Activated CD4-positive, alpha-beta T cell treated with anti-CD3 and anti-CD28 coated beads, Interleukin-2, amount 50 U/mL, for 16 hours (primary cell): ENCODE measurements at places on chromosomes 2 and 18.

- DNase-seq: no peak
These were observed 1.2 kb downstream of the ANKRD53 start for GRCh38 chr2:70979626-70980025.

GRCh38 chr2:43228321-43228751 lies 1.9 kb upstream of the ZFP36L2 start:
- no peak for DNase-seq

GRCh38 chr2:241270531-241270930 lies 44.9 kb downstream of the HDLBP start:
- DNase-seq: no peak

- peak; percentile 38 for DNase-seq
These were observed 258.5 kb downstream of the TWIST2 start for GRCh38 chr2:239106314-239106908.

DNA sequence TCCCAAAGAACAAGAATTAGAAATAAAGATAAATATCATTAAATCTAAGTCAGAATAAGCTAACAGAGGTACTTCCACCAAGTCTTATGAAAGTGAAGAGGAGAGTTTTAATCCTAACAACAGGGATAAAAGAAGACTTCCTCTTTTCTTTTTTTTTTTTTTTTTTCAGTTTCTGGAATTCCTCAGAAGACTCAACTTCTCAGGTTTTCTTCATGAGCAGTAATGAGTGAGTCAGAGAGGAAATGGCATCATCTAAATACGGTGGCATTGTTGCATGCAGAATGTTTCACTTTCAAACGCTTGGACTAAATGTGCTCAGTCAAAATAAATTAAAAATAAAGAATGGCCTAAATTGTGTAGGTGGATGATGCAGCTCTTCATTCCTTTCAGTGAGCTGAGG lies 45.6 kb upstream of the ARHGAP15 start:
- DNase-seq: peak; percentile 53

DNA sequence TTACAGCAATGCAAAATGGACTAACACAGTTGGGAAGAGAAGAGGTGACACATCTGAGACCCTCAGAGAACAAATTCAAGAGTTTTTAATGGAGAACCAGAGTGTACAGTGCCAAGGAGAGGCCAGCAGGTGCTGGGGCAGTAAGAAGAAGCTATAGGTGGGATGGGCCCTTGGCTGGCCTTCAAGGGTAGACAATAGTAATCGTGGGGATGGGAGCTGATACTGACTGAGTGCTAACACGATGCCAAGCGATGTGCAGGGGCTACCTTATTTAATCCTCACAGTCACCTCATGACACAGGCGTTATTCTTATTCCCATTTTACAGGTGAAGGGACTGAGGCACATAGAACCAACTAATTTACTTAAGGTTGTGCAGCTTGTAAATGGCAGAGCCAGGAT lies 131.9 kb upstream of the ID2 start:
- DNase-seq: no peak

DNA sequence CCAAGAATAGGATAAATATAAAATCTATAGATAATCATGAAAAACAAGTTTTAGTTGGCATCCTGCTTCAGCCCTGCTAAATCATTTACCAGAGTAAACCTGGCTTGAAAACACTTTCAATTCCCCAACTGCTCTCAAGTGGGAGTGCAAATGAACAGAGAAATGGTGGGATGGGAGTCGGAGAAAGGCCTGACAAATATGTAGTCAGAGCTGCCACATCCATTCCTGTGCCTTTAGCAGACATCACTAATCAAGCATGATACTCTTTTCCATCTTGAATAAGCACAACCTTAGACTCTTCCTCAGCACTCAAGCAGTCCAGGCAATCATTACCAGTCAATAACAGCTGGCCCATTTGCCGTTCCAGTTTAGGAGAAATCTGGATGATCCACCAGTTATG lies 101.3 kb downstream of the ANKRD44 start:
- no peak for DNase-seq

DNA sequence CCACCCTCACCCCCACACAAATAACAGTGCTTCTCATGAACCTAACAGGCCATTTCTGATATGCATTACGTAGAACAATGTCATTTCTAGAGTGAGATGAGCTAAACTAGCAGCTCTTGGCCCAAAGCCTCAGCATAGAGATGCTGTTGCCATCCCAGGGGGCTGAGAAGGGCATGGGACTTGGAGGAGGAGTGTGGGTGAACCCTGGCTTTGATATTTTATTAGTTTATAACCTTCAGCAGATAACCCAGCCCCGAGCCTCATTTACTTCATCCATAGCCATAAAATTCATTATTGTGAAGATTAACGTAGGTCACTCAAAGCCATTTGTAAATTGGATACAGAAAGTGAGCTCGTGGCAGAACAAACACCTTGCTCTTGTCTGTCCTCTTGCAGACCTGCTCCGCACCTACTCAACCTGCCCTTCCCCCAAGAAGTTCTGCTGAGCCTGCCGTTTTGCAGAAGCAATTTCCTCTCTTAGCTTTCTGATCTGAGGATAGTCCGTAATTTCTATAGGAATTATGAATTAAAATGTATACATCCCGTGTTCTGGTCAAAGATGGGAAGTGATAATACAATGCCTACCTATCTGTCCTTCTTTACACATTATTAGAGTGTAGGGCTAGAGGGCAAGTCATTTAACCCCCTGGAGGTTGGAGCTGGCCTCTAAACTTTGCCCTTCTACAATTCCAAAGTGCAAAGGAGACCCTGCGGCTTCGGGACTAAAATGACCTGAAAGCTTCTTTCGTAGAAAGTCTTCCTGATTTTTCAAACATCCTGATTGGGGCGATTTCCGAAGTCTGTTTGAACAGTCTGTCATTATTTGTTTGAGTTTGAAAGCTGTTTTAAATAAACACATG lies 187.4 kb downstream of the BCL2 start:
- no peak for DNase-seq

- no peak for DNase-seq
These were observed 110.4 kb upstream of the VRK2 start for GRCh38 chr2:57936216-57936615.

DNA sequence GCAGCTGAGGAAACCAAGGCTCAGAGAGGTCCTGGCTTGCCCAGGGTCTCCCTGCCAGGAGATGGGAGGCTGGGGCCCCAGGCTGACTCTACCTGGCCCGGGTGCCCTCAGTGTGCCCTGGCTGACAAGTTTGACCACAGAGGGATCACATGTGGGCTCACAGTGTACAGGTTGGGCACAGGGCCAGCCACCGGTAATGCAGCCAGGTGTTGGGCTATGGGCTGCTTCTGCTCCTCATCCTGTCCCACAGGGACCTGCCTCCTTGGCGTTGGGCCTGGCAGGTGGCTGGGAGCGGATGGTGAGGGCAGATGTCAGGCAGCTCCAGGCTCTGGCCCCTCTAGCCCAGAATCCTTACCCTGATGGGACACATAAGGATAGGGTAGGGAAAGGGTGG lies 250.5 kb downstream of the LOXHD1 start:
- DNase-seq: no peak

- no peak for DNase-seq
These were observed 9.3 kb upstream of the VWC2L start for GRCh38 chr2:214401580-214401979.

DNA sequence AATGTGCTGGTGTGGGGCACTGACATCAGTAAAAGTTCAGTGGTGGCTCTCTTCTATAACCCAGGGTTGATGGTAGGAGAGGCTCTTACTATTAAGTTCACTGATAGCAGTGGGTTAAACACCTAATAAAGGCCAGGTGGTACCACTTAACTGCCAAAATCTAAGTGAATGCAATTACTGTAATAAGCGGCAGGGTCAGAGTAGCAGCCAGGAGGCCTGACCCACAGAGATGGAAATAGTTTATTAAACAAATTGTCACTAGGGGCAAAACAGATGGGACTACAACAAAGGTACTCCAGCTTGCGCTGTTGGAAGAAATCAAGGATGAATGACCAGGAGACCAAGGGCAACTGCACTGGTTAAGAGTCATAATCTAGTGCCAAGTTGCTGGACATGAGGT lies 26.6 kb downstream of the ZSWIM2 start:
- DNase-seq: no peak

DNA sequence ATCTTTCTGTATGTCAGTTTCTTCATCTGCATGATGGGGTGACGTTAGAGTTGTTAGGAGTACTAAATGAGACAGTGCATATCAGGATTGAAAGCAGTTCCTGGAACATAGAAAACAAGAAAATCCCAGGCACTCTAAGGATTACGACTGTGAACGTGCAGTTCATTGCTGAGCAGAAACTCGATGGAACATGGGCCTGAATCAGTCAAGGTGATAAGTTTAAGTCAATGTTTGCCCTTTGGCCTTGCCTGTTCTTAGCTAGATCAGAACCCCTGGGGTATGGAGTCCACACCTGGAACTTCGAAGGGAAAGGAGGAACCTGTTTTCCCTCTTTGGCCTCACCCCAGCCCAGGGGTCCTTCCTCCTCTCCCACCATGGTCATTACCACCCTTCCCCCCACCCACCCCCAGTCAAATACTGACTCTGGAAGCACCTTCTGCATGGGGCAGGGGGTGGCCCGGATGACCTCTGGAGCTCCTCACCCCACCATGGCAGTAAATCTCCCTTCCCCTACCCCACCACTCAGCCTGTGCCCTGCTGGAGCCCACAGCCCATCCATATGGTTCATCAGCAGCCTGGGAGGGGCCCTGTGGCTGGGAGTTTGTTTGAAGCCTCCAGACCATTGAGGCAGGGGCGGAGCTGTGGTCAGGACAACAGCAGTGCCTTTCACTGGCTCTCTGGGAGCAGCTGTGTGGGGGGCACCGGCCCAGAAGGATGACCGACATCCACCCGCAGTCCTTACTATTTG lies 164.1 kb downstream of the SMAD7 start:
- no peak for DNase-seq

DNA sequence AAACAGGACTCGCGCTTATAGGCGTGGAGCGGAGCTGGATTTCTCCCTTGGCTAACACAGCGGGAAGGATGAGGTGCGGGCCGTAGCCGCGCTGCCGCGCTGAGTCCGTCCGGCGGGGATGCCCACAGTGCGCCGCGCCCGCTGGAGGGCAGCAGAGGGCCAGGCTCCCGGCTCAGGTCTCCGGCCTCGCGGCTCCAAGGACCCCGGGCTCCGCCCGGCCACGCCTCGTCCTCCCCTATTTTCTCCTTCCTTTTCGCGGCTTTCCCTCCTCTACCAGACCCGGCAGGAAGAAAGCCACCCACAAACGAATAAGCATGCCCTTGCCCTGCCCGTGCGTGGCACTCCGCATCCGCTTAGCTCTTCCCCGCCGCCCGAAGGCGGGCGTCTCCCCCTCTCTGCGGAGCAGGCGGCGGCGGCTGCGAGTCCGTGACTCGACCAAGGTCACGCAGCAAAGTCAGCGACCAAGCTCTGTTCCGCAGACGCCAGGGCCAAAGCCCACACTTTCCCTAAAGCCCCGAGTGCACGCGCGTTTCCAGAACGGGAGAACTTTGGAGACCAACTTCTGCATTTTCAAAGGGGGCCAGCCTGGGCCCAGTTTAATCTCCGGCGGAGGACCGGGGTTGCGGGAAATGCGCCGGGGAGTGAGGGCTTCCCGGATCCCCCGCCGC lies 48.5 kb downstream of the KCNIP3 start:
- peak; percentile 66 for DNase-seq

DNA sequence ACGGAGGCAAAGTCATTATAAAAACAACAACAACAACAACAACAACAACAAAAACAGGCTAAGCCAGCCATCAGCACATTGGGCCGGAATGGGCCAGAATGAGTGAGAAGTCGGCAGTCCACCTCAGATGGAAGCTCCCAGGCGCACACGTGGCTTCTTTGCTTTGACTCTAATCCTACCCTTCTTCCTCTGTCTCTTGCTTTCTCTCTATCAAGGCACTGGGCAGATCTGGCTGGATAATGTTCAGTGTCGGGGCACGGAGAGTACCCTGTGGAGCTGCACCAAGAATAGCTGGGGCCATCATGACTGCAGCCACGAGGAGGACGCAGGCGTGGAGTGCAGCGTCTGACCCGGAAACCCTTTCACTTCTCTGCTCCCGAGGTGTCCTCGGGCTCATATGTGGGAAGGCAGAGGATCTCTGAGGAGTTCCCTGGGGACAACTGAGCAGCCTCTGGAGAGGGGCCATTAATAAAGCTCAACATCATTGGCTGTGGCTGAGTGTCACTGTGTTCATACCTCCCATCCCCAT lies 52.2 kb downstream of the MARCO start:
- no peak for DNase-seq
